ENCODE measurements at places on chromosomes 5 and 9.

- no peak for DNase-seq
Observed at GRCh38 chr5:124596595-124597421, 149.6 kb downstream of the ZNF608 start.

GRCh38 chr9:96130970-96131369 is 171.0 kb downstream of the HSD17B3 start:
- no peak for DNase-seq

- no peak for DNase-seq
Observed at GRCh38 chr9:119588874-119589744, 219.9 kb upstream of the BRINP1 start.

DNA sequence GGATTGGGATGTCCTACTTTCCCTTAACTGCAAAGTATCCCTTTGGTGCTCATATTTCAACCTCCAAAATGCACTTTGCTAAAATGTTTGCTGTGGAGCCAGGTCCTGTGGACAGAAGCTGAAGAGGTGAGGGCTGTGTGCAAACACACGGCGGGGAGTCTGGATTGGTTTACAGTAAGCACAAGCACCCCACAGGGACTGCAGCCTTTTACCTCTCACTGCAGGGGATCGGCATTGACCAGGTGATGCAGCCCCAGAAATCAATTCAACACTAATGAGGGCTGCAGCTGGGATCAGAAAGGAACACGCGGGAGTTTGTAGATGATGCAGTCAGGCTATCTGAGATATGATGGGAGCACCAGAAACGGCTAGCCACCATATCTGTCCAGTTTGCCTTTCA is 450.9 kb downstream of the CCDC171 start:
- no peak for DNase-seq

DNA sequence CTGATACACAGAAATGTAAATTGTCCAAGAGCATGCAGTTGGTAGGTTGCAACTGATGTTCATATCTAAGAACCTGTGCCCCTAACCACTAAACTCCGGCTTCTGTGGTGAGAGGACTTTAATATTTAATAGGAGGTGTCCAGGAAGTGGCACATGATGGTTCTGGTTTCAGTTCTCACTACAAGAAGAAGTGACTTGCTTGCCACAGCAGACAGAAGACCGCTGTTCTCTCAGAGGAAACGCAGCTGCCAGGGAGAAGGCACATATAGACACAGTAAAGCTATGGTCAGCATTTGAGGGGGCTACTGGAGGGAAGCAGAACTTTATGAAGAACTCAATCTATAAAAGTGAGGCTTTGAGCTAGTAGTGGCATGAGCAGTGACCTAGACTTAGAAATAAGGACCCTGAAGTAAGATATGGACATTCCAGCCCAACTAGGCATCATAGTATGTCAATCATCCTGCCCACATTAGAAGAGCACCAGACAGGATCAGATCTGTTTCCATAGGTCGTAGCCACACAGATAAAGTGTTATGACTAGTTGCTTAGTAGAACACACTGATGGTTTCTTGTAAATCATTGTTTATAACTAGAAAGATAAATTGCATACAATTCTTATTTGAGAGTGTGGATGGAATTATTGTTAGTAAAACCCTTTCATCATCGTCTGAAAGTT is 36.4 kb upstream of the DAB2 start:
- no peak for DNase-seq

GRCh38 chr9:97645720-97646119 is 12.1 kb downstream of the NCBP1 start:
- no peak for DNase-seq

DNA sequence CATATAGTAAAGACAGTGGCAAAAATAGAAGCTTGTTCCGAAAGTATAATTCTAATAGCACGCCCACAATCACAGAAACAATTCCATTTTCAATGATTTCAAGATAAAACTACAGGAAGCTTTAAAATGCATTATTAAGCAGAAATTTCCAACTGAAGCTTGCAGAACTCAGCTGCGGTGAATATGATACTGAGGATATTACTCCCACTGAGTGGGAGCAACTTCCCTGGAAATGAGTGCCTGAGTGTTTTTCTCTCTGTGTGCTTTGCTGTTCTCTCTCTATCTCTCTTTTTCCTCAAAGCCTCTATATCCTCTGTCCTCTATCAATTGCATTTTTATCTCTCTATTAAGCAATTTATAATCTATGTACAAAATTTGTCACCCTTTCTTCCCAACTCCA is 187.5 kb upstream of the PRDM9 start:
- DNase-seq, result no peak
